ENCODE measurements at places on chromosomes 13 and 19.

GRCh38 chr19:2275588-2276428 is 6.2 kb downstream of the PEAK3 start:
- no peak for DNase-seq

GRCh38 chr13:27132538-27132937 is 39.1 kb downstream of the USP12 start:
- no peak for DNase-seq

GRCh38 chr13:105050686-105051085 is 1484.8 kb downstream of the EFNB2 start:
- no peak for DNase-seq

GRCh38 chr19:28468701-28469459 is 744.1 kb downstream of the UQCRFS1 start:
- DNase-seq: no peak

- no peak for DNase-seq
Observed at GRCh38 chr13:50514249-50514648, 329.2 kb downstream of the DLEU7 start.

- no peak for DNase-seq
Observed at GRCh38 chr19:8478598-8478997, 23.8 kb downstream of the PRAM1 start.

GRCh38 chr19:560121-560520 is 12.3 kb upstream of the BSG start:
- no peak for DNase-seq

GRCh38 chr13:48402325-48402932 is 10.5 kb downstream of the LPAR6 start:
- DNase-seq: no peak

DNA sequence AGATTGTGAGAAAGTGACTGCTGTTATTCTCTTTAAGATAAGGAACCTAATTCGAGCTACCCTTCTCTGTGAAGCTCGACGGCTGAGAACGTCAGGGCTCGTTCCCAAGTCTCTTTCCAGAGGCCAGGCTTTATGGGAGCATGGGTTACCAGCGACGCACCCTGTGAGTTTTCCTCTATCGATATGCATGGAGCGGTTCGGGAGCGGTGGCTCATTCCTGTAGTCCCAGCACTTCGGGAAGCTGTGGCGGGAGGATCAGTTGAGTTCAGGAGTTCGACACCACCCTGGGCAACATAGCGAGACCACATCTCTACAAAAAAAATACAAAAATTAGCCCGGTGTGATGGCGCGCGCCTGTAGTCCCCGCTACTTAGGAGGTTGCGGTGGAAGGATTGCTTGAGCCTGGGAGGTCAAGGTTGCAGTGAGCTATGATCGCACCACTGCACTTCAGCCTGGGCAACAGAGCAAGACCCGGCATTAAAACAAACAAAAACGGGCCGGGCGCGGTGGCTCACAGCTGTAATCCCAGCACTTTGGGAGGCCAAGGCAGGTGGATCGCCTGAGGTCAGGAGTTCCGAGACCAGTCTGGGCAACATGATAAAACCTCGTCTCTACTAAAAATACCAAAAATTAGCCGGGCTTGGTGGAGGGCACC is 681 bp upstream of the ZNF606 start:
- DNase-seq: no peak

DNA sequence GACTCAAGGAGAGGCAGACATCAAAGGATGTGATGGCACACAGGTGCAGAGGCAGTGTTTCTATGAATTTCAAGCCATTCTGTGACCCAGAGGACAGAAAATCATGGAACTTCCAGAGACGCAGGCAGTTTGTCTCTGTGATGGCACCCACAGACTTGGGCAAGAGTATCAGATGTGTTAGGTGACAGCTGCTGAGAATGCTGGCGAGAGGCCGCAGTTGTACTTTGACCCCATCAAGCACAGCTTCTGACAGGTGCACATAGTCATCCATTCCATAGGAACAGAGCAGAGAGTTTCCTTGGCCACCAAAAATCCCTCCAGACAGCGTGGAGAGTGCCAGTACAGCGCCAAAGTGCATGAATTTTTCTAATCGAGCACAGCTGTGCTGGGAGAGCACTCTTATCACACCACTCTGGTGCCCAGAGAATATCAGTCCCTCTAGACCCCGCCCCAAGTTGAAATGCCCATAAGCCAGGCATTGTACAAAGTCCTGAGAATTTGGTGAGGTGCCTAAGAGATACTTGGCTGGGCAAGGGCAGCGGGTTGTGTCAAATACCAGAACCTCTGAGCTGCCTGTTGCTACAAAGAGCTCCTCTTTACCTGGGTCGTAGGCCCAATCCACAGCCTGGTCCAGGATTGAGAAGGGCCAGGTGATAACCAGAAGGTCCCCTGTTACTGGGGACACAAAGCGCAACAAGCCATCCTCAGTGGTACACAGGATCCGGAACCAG is 12.4 kb downstream of the WDR87 start:
- DNase-seq: no peak

DNA sequence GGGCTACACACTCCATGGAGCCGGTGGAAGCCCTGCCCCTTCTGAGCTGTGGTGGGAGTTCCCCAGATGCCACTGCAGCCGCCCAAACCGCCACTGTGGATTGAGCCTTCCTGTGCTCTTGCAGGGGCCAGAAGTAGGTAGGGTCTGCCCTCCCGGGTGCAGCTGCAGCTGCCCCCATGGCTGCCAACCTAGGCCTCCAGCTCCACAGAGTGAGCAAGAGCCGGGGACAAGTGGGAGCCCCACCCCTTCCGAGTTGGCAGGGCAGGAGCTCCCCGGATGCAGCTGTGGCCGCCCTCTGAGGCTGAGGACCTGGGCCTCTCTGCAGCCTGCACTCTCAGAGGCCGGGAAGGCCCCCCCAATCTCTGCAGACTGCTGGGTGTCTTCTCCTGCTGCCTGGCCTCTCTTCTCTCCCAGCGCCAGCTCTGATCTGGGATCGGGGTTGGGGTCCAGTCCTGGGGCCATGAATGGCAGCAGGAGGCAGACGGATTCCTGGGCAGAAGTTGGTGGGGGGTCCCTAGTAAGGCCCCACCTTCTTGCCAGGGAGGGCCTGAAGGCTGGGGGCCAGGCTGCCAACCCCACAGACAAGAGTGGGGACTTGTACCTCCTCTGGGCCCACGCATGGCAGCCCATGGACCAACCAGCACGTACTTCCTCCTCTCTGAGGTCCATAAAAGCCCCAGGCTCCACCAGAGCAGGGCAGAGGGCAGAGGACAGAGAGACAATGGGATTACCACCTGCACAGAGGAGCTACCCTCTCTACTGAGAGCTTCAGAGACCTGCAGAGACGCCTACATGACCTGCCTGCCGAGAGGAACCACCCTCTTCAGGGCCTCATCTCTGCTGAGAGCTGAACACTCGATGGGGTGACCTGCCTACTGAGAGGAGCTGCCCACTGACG is 28.9 kb downstream of the AP2S1 start:
- DNase-seq: no peak

DNA sequence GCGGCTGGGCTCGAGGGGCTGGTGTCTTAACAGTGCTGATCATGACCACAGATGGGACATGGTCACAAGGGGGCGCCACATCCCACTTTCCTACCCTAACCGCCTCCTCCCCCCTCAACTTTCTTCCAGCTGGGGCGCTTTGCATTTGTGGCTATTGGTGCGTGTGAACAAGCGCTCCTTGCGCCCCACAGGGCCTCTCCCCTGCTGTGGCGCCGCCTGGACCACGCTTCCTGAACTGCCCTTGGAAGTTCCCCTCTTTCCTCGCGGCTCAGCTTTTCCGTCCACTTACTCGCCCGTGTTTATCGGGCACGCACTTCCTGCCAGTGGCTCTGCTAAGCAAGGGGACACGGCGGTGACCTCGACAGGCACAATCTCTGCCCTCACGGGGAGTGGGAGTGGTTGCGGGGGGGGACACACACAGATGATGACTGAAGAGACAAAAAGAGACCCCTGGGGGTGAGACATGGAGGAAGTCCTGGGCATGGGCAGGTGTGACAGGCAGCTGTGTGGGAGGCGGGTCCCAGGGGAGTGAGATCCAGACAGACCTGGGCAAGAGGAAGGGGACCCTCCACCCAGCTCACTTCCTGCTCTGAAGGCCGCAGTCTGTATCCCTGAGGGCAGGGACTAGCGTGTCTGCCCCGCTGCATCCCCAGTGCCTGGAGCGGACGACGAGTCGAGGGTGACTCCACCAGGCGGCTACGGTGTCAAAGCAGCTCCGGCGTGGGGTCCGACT is 40.3 kb downstream of the ZNF787 start:
- DNase-seq: peak; percentile 54

DNA sequence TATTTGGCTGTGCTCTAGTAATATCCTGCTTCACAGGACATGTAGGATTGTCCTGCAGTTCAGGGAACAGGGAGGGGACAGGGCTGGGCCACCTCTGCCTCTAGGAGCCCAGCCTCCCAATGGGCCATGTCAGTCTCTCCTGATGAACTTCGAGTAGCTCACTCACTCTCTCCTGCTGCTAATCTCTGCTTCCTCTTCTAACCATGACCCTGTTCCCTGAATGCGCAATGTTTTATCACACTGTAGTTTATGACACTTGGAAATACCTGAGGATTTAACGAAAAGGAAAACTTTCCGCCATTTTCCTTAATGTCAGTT is 9.2 kb downstream of the PARP4 start:
- no peak for DNase-seq

- DNase-seq: no peak
Observed at GRCh38 chr13:29654384-29654783, 58.9 kb upstream of the SLC7A1 start.

- DNase-seq: no peak
Observed at GRCh38 chr19:17121736-17122293, 46.2 kb downstream of the MYO9B start.

- DNase-seq: no peak
Observed at GRCh38 chr19:18392926-18393325, 4.5 kb downstream of the LRRC25 start.

GRCh38 chr13:28493740-28494503 is 1.0 kb downstream of the FLT1 start:
- DNase-seq: no peak

DNA sequence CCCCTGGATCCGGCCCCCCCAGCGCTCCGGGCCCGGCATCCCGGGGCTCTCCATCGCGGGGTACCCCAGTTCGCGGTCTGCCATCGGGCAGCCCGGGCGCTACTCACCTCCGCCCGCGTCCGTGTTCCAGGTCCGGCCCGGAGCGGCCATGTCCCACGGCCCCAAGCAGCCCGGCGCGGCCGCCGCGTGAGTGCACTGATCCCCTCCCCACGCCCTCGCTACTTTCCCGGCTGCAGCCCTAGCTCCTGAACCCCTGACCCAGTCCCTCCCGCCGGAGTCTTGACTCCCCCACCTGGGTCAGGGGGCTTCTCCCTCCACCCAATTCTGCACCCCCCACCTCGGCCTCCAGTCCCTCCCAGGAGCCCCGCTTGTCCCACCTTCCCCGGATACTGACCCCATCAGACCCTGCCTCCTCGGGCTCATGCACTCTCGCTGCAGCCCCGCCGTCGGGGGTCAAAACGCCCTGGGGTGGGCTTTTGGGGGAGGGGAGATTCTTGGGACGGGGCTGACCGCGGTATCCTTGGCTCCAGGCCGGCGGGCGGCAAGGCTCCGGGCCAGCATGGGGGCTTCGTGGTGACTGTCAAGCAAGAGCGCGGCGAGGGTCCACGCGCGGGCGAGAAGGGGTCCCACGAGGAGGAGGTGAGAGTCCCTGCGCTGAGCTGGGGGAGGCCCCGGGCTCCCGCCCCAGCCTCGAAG is 566 bp downstream of the HMG20B start:
- no peak for DNase-seq

DNA sequence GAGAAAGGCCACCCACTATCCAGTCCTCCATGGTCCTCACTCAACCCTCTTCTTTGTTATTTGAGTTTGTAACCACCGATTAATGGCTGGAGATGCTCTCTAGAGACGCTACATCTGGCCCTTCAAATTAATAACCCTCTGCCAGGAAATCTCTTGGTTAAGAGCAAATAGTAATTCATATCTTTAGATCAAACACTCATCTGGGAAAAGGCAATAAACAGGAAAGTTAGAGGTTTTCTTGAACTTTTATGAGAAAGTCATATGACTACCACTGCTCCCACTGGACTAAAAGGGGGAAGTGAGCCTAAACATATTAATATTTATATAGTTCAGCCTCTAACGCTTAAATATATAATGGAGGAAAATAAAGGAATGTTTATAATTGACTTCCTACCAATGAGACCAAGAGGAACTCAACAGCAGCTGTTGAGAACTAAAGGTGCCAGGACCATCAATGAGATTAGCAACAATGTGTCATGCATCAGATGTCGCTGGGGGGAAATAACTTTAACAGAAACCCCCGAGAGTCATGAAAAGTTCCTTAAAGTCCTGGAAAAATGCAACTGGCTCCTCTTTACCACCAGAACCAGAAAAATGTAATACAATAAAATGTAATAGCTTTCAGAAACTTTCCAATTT is 2.7 kb downstream of the TBC1D4 start:
- no peak for DNase-seq

- no peak for DNase-seq
Observed at GRCh38 chr13:59527500-59527899, 636.2 kb downstream of the DIAPH3 start.

- DNase-seq: no peak
Observed at GRCh38 chr19:18780631-18781030, 10.5 kb downstream of the COMP start.

DNA sequence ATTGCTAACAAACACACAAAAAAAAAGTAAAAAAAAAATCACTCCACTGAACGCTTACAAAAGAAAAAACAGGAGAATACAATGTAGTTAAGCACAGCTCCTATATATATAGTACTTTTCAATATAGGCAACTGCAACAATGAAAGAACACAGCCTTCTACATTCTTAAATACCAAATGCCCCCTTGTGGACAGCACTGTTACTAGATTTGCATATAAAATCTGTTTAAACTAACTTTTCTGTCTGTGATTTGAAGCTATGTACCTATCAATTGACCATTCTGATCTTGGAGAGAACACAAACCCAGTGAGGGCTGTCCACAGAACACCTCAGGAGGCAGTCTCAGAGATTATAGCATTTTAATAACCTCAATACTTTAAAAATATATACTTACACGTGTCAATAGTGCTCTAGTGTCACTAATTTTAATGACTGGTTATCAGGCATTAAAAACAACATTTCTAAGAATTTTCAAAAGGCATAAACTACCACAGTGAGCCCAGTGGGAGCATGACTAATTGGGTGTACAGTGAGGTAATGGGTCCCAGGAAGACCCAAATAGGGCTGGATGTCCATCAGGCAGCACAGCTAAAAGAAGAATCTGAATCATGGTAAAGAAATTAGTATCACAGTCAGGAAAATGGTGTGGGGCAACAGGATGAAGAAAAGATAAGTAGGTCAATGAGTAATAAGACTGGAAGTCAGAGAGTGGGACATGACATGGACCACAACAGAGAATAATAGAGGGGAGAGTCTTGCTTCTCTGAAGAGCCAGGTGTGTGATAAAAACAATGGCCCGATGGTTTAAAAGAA is 22.2 kb downstream of the CCDC169 start:
- peak; percentile 76 for DNase-seq

GRCh38 chr13:111165241-111166010 is 50.3 kb downstream of the ARHGEF7 start:
- DNase-seq: no peak

GRCh38 chr19:51735759-51736449 is 12.1 kb upstream of the HAS1 start:
- no peak for DNase-seq

GRCh38 chr19:2229103-2230032 is 6.8 kb downstream of the PLEKHJ1 start:
- DNase-seq: no peak

GRCh38 chr13:87680298-87680697 is 9.1 kb downstream of the SLITRK5 start:
- DNase-seq: no peak

GRCh38 chr13:98556968-98557631 is 19.8 kb downstream of the STK24 start:
- no peak for DNase-seq

Measured in amniotic stem cell (primary cell).